Fibroblast of pulmonary artery (primary cell): ENCODE measurements at places on chromosomes 13 and 19.
A peak's percentile ranks its signal among the peaks of the same experiment; 100 is the strongest.

GRCh38 chr19:5042556-5042955 lies 73.6 kb downstream of the KDM4B start:
- no peak for DNase-seq

- DNase-seq = peak; percentile 86
These were observed 157.5 kb downstream of the FLT1 start for GRCh38 chr13:28337166-28338005.

DNA sequence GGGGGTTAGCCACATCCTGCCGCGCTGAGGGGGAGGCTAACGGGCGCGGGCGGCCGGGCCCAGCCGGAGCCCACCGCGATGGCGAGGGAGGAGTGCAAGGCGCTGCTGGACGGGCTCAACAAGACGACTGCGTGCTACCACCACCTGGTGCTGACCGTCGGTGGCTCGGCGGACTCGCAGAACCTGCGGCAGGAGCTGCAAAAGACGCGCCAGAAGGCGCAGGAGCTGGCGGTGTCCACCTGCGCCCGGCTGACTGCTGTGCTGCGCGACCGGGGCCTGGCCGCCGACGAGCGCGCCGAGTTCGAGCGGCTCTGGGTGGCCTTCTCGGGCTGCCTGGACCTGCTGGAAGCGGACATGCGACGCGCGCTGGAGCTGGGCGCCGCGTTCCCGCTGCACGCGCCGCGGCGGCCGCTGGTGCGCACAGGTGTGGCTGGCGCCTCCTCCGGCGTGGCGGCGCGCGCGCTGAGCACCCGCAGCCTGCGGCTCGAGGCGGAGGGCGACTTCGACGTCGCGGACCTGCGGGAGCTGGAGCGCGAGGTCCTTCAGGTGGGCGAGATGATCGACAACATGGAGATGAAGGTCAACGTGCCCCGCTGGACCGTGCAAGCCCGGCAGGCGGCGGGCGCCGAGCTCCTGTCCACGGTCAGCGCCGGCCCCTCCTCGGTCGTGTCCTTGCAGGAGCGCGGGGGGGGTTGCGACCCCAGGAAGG lies 692 bp downstream of the RGS9BP start:
- no peak for DNase-seq

- DNase-seq = peak; percentile 70
These were observed 109.6 kb downstream of the ZAR1L start for GRCh38 chr13:32205431-32206096.

DNA sequence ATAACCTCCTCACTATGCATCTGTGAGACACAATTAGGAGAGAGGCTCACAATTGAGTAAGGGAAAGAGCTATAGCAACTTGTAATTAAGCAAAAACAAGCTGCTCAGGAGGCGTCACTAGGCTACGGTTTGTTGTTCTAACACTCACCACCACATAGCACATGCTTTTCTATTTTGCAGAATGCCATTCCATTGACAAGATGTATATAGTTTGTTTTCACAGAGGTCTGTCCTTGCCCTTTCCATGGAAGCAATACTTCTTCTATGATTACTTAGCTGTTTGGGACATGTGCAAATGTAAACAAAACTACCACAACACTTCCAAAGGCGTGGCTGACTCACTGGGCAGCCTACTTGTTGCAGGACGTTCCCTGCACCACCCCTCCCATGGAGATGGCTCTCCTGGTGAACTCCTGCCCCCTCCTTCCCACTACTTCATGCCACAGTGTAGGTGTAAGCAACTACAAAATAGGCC lies 33.9 kb upstream of the FAM216B start:
- peak; percentile 83 for DNase-seq

GRCh38 chr19:29515706-29516357 lies 10.0 kb upstream of the VSTM2B start:
- no peak for DNase-seq

GRCh38 chr13:106373304-106373988 lies 162.0 kb downstream of the EFNB2 start:
- DNase-seq = no peak

GRCh38 chr13:99960663-99961311 lies 10.8 kb downstream of the ZIC5 start:
- DNase-seq = no peak

DNA sequence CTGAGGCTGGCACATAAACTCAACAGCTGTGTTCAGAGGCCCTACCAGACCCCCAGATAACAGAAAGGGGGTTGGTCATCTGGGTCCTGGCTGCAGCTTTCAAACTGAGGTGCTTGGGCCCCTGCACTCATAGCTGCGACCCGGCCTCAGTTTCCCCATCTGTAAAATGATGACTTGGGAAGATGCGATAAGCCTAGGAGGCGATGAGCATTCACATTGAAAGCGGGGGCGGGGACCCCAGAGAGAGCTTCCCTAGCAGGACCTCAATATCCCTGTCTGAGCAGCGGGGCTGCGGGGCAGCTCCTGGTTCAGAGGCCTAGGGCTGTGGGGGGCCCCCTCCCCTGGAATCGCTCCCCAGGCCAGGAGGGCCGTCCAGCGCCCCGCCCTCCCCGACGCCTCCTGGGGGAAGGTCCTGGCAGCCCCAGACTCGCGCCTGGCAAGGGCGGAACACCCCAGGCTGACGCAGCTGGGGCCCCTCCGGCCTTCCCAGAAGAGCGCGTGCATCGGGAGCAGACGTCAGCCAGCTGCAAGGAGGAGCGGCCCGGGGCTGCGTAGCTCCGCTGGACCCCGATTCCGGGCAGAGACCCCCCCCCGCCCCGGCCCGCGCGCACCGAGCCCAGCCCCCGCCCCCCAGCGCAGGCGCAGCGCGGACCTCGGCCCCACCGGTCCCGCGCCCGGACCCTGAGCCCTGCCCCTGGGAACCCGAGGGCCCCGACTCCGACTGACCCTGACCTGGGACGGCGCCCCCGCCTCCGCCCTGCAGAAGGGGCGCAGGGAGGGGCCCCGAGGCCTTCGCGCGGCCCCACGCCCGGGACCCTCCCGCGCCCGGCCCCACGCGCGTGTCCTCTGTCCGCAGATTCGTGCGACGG lies 3.5 kb downstream of the FSTL3 start:
- peak; percentile 88 for DNase-seq

- no peak for DNase-seq
These were observed 357 bp upstream of the COG6 start for GRCh38 chr13:39655041-39655568.

DNA sequence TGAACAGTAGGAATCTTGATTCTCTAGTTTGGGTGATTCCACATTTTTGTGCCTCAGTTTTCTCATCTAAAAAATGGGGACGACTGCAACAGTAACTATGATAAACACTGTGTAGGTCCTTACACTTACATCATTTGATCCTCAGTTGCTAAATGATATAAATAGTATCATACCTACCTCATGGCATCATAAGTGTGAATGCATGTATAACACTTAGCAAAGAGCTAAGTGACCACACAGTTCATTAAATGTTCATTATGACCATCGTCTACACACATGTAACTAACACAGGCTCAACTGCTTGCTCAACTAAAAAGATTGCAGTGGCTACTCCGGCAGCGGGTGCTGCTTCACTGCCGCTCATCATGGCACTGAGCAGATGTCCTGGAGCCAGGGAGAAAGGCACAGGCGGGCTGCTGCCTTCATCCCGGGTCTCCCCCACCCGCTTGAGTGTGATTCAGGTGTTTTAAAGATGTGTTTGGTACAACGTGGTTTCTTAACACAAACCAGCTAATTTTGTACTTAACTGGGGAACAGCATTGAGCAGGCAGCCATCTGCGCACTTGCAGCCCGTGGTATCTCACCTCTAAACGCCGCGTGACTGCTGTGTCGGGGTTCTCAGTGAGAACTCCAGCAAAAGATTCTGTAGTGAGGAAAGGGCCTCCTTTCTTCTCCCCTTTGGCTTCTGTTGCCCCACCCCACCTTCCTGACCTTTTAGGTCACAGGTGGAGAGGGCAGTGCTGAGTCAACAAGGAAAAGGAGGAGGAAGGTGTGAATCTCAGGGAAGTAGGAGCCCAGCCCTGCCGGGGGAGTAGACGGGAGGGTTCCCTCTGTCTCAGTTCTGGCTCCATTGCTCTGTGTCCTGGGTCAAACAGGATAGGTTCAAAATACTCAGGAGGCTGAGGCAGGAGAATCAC lies 11.7 kb upstream of the ACTN4 start:
- DNase-seq = no peak

DNA sequence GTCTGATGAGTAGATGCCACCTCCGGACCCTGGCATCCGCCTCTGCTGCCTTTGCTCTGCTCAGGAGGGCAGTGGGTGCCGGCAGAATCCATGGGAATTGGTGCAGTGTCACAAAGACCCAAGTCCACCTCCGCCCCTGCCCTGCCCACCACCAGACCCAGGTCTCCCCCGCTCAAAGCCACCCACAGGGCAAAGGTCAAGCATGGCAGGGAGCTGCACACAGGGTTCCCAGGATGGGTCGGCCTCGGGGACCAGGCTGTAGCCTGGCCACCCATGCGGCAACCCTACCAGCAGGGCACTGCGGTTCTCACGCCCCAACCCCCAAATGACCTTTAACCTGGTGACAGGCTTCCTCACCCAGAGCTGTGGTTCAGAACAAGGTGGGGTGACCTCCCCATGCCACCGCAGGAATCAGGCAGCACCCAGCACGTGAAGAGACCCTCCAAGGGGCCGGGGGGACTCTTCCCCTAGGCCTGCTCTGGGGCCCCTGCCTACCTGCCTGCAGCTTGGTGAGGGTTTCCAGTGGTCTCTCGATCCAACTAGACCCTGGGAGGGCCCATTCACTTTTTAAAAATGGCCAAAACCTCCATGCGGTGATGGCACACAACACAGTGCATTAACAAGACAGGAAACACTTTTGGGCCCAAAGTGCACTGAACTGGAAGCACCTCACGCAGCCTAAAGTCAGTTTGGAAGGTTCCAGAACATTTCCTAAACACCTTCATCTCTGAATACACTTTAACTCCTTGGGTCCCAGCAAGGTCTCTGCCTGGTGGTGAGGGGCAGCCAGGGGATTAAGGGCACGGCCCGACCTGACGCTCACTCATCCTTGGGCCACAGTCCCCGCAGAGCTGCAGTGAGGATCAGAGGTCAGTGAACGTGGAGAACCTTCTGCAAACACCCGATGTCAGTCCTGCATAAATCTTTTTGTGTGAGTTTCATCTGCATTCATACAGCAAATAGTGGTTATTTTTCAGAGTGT lies 11.0 kb downstream of the GAS6 start:
- no peak for DNase-seq

DNA sequence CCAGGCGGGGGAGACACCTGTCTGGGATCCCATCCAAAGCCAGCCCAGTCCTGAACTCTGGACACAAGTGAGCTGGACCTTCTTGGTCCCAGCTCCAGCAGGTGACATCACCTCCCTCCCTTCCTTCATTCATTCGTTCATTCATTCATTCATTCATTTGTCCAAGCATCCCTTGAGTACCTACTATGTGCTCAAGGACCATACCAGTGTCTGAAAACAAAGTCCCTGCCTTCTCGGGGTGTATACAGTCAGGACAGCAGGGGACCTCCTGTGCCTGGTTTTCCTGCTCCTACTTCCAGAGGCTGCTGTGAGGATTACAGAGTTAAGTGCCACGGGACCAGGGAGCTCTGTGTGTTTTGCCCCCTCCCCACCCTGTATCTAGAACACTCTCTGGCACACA lies 14.0 kb downstream of the ACER1 start:
- DNase-seq = no peak

GRCh38 chr13:109668433-109669233 lies 117.8 kb downstream of the IRS2 start:
- no peak for DNase-seq
